Muscle of arm (tissue), 14 donors: ENCODE measurements at places on chromosomes 12 and 14.
A peak's percentile ranks its signal among the peaks of the same experiment; 100 is the strongest.

DNA sequence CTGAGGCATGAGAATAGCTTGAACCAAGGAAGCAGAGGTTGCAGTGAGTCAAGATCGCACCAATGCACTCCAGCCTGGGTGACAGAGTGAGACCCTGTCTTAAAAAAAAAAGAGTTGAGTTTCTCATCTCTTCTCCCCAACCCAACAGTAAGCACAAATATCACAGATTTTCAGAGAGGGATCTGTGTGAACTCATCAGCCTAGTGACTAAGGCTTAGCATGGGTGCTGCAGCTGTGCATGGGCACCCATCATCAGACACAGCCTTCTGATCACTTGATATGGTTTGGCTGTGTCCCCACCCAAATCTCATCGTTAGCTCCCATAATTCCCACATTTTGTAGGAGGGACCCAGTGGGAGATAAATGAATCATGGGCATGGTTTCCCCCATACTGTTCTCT, 298.9 kb downstream of the PCNX1 start:
- DNase-seq = no peak

DNA sequence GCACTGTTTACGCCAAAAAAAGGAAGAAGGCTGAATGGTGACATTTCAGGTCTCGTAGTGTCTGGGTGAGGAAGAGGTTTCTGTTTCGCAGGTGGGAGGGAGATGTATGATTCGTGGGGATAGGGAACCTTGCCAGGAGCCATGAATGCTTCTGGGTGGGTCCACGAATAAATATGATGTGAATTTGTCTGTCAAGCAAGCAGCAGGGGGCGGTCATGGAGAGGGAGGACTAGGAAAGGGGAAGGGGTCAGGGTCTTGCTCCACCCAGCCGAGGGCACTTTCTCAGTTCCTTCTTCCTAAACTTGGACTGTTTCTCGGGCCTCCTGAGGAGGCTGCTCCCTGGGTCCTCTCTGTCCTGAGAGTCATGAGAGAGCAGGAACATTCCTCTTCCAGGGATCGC, 72.5 kb downstream of the LGMN start:
- no peak for DNase-seq

GRCh38 chr12:57896434-57897201, 44.7 kb upstream of the ATP23 start:
- no peak for DNase-seq

DNA sequence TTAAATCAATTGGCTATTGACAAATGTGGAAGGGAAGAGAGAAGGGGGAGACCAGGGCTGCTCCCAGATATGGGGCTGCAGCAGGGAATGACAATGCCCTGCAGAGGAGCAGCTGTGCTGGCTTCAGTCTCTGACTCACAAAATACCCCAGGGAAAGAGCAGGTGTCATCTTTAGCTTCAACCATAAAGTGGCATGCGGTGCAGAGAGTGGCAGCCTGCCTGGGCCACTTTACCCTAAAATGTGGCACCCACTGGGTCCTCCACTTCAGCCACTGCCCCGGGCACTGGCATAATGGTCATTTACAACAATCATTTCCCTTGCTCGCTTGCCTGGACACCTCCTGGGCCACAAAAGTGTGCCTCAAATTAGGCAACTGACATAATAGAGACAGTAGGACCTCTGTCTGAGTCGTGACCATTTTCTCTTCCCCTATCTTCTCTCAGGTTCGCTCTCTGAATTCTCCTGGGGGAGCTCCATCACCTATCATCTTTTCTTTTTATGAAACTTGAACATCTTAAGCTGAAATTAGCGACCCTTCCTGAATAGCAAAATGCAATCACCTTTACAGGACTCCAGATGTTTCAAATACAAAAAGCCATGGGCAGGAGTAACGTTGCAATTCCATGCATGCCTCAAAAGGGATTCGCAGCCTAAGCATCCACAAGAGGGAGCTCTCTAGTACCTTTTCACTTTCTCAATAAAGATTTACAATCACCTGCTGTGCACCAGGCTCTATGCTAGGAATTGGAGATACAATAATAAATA, 179.9 kb upstream of the ATF7IP start:
- DNase-seq = peak; percentile 45

DNA sequence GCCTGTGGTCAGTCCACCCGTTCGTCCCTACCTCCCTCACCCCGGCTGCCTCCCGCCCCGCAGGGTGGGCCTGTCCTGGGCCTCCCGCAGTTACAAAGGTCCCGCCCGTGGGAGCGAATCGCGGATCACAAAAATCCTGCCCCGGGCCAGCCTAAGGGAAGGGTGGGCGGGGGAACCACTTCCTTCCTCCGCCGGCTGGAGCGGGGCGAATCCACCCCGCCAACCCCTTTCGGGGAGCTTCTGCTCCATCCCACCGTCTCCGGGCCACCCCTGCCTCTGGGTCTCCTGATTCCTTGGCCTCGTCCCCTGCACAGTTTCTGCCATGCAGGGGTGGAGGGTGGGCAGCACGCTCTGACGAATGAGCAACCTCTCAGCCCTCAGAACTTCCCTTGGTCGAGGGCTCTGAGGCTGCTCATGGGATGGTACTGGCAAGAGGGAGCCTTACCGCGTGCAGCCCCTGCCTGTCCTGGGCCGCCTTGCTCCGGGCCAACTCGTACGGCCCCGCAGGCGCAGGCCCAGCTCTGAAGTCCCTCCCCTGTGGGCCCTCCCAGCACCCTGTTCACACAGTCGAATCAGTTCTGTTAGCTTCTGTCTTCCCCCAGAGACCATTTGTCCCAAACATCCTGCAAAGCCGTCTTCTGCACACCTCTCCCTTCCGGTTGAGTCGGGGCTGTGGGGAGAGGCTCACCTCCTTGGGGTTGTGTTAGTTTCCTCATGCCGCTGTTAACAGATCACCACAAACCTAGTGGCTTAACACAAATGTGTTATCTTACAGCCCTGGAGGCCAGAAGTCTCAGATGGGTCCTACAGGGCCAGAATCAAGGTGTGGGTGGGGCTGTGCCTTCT, 589 bp upstream of the HVCN1 start:
- peak; percentile 61 for DNase-seq

DNA sequence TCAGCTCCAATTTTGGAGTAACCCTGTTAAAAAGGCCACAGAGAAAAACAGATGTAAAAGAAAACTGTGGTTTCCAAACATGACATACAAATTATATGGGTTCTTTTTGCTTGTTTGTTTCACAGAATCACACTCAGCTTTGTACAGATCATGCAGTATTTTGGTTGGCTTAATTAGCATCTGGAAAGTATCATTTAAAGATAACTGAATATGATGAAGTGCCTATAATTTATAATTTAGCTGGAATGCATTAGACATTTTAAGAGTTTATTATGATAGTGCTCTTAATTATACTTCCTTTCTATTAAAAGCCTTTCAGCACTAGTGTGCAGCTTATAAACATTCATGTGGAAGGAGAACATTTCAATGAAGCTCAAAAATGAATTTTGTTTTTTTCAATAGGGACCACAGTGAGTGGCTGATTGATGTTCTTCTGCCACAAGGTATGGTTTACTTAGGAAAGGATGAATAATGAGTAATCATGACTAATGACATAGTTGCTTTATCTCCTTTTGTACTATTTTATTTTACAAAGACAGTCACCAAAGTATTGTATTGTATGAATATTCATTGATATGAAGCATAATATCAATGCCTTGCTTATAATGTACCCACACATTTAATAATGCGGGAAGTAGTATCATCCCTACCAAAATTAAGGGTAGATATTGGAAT, 98.3 kb downstream of the UNC79 start:
- DNase-seq = no peak

- DNase-seq = no peak
Observed at GRCh38 chr12:26031318-26031717, 72.8 kb downstream of the RASSF8 start.

DNA sequence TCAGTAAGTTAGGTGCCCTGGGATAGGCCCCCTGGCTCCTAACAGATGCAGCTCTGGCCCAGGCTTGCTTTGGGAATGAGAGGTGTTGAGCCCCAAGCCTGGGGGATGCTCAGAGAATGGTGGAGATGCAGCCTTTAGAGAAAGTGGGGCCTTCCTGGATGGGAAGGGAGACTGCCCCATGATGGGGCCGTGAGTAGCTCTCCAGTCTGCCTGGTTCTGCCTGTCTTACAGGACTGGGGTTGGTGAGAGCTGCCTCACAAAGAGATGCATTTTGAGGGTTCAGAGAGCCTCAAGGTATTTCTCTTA, 523 bp upstream of the VRTN start:
- DNase-seq = no peak

- no peak for DNase-seq
Observed at GRCh38 chr12:27900920-27901879, 71.3 kb downstream of the PTHLH start.

DNA sequence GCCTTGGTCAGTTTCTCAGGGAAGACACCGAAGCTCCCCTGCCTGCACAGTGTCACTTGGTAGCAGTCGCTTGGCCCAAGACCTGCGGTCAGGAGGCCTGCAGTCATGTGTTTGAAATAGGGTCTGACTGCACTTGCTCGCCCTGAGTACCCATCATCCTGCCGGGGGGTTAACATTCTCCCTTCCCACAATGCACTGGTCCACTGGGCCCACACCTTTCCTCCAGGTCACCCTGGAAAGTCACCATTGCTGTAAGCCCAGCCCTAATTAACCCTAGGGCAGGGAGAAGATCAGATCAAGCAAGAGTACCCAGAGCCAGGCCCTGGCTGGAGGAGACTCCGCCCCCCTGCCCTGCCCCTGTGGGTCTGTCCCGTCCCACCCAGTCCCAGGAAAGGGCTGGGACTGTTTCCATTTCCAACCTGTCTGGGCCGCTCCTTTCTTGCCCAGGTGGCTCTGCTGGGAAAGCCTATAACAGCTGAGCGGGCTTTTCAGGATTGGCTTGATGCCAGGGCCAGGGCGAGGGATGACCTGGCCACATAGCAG, 87.1 kb downstream of the ZFP36L1 start:
- DNase-seq = no peak

- no peak for DNase-seq
Observed at GRCh38 chr12:130803702-130804101, 35.3 kb downstream of the STX2 start.

GRCh38 chr12:116426391-116427136, 132.6 kb upstream of the MAP1LC3B2 start:
- peak; percentile 77 for DNase-seq

- DNase-seq = no peak
Observed at GRCh38 chr12:71441836-71442566, 2.4 kb downstream of the LGR5 start.

- DNase-seq = no peak
Observed at GRCh38 chr12:52612431-52613383, 5.7 kb downstream of the KRT73 start.

- DNase-seq = no peak
Observed at GRCh38 chr14:76958980-76959710, 69.4 kb downstream of the IRF2BPL start.

DNA sequence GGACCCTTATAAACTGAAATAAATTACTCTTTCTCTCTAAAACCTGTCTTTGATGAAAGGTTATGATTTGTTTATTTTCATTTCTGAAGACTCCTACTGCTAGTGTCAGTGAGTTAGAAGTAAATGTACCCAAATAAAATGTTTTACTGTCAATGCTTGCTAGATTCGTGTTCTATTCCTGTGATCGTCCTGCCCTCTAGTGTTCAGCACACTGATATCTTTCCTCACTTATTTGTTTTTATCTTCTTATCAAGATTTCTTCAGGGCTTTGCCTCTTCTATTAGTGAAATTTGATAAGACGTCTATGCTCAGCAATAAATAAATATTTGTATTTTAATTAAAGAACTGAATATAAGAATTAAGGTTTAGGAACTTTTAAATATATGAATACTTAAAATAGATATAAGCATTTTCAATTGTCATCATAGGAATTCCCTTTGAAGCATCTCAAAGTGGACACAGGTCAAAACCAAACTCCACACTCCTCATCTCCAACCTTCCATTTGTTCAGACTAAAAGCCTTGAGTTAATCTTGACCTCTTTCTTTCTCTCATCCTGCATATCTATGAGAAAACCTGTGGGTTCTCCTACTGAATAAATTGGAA, 75.8 kb downstream of the C12orf50 start:
- peak; percentile 59 for DNase-seq

DNA sequence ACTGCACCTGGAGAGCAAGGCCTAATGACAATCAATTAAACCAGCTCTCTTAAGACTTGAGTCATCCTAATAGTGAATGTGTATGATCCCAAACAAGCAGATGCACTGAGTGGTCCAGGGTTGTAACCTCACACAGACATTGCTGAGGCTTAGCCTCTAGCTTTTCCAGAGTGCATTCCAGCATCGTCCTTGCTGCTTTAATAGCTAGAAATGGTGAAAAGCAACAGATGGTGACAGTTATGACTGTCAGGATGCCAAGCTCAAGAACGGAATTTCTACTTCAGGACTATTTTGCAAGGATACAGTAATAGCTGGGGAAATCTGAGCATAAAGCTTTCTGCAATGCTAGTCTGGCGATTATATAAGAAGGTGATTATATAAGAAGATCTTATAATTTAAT, 34.6 kb downstream of the PTPRR start:
- peak; percentile 59 for DNase-seq

- DNase-seq = no peak
Observed at GRCh38 chr12:121990692-121991603, 30.7 kb upstream of the BCL7A start.

DNA sequence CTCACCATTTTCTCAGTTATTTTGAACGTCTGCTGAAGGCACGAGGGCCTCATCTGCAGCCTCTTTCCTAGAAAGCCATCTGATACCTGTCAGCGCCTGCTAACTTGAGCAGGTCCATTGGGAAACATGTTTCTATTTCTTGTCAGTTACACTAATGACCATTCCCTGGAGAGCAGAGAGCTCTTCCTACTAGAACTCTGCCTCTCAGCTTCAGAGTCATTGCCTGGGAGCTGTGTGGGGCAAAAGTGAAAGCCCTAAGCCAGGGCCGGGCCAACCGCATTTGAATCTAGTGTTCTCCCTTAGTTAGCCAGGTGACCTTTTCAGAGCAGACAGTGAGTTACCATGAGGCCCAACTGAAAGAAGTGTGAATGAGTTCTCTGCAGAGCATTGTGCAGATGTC, 135.8 kb downstream of the EML1 start:
- no peak for DNase-seq

DNA sequence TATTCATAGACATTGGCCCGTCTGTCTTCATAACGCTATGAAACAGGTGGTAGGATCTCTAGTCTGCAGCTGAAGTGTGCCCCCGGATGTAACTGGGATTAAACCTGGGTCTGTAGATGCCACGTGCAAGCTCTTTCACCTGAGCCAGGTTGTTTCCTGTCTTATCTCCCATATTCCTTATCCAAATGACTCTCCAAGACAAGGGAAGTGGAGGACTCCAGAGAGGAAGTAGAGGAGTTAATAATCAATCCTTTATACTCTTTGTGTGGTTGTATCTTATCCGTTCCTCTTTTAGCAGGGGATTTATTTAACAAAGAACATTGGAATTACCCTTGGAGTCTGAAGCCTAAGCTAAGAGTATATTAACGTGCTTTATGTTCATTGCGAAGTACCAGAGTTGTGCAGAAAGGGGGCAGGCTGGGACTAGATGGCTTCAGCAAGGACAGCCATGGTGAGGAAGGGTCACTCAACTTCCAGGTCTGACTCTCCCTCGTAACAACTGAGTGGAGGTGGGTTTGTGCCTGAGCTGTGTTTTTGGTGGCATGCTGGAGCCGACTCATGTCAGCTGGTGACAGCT, 82.8 kb downstream of the RIN3 start:
- no peak for DNase-seq
